ENCODE measurements at places on chromosomes 7 and 10.

DNA sequence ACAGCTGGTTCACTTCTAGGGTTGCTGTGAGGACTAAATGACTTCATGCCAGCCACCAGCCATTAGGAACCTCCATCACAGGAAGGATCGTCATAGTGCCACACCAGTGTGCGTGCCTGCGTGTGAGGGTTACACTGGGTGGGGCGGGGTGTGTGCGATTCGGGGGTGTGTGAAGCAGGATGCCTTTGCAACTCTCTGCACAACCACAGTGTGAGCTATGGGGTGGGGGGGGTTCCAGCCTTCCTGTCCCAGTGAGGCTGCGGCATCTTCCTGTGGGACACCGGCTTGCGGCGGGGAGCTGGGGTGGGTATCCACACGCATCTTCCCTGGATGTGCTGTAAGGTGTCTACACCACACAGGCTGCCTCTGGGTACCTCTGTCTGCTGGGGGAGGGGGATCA is 6.9 kb upstream of the ELFN1 start:
- DNase-seq, result no peak

GRCh38 chr7:92904244-92905131 is 68.1 kb upstream of the CDK6 start:
- DNase-seq, result no peak

- no peak for DNase-seq
Observed at GRCh38 chr10:82981137-82981723, 1106.2 kb downstream of the NRG3 start.

DNA sequence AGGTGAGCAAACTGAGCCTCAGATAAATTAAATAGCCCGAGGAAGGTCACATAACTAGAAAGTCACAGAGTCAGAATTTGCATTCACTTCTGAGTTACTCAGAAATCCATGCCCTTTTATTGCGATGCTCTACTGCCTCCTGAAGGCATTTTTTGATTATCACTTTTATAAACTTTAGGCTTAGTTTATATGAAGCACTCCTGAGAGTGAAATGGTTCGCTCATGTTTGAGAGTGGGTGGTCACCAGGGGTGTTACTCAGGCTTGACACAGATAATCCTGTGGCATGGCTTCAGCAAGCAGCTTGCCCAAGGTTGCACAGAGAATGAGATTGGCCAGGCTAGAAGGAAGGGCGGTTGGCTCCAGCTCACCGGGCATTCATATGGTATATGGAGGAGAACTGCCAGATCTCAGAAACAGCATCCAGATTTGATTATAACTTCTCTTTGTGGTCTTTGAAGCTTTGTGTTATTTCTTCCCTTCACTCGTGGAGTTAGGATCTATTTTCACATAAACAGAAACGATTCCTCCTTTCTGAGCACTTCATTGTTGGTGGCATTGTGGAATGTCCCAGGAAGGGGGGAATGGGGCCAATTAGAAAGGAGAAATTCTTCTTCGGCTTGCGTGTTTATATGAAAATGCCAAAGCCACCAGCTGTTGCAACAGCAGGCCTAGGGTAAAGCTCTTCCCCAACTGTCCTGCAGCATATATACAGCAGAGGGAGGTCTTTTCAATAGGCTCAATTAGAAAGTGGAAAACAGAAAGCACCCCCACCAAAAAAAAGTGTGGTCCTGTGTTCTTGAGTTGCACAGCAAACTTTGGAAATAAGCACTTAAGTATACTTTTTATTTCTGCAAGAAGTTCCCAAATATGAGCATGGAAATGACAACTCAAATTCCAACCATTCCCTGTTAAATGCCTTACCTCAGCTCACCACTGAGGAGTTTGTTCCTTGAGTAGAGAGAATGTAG is 628.8 kb downstream of the SUGCT start:
- no peak for DNase-seq

DNA sequence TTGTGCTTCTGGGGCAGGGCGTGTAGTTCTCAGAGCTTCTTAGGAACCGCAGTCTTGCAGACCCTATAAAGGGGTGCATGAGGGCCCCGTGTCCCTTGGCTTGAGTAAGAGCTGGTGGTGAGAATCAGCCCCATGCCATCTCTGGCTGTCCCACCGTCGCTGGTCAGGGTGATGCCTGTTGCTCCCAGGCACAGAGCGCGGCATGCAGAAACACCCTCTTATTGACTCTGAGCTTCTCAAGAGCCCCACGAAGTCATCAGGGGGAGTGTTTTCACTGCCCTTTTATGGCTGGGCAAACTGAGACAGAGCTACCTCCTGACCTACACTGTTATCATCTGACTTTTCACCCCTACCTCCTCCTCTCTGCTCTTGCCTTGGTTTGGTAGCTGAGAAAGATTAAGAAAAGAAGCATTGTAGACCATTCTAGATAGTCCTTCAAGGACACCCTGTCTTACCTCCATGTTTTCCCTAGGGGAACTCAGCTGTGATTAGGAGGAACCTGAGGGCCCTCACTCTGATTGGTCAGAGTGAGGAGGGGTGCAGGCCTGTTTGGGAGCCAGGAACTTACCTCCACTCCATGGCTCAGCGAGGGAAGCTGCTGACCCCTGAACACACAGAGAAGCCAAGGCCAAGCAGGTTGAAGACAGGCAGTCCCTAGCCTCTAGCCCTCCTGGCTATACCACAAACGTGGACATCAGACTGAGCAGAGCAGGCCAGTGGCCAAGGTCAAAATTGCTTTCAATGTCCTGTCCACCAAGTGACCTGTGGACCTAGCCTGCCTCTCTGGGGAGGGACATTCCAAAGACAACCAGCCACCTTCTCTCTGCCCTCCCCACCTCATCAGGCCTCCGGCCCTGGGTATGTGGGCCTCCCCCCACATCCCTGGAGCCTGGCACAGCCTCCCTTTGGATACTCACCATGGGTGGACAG is 17.6 kb downstream of the UNC5B start:
- DNase-seq, result no peak

DNA sequence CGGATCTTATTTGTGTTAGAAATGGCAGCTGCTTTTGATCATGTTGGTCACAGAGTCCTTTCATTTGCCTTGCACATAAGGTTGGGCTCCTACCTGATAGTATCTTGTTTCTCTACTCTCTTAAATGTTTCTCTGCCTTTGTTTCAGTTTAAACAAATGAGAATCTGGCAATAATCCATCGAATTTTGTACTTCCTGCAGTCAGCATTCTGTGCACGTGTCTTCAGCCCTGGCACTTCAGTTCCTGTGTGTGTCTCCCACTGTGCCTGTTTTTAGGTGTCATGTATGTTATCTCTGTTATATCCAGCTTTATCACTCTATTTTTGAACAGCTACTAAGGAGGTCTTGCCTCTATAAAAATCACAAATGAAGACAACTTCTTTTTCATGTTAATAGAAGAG is 28.4 kb upstream of the PTER start:
- DNase-seq, result no peak

DNA sequence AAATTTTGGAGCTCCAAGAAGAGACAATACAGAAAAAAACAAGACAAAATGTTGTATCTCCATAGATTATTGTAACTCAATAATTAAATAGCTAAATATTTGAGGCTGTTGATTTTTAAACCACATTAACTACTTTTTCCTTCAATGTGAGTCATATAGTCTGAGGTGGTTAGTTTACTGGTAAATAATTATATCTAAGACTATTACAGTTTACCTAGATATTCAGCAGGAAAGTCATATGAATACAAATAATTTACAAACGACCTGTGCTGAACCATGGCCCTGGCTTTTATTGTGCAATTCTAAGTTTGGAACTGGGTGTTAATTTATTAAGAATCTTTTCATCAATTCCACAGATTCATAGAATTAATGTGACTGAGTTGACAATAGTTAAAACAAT is 22.2 kb downstream of the CREB5 start:
- DNase-seq, result no peak

DNA sequence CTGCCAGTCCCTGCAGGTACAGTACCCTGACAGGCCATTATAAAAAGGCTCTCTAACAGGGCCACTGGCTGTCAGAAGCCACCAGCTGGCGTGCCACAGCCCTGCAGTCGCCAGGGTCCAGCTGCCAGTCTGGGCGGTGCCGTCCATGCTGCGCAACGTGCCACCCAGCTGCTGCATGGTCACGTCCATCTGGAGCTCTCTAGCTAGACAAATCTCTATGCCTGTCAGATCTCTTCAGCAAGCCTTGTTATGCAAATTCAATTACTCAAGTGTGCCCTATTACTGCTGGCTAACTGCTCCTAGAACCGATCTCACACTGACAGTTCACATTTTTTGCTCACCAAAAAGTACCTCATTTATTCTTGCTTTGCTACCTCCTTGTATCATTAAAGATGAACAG is 75.9 kb downstream of the HIBADH start:
- no peak for DNase-seq

DNA sequence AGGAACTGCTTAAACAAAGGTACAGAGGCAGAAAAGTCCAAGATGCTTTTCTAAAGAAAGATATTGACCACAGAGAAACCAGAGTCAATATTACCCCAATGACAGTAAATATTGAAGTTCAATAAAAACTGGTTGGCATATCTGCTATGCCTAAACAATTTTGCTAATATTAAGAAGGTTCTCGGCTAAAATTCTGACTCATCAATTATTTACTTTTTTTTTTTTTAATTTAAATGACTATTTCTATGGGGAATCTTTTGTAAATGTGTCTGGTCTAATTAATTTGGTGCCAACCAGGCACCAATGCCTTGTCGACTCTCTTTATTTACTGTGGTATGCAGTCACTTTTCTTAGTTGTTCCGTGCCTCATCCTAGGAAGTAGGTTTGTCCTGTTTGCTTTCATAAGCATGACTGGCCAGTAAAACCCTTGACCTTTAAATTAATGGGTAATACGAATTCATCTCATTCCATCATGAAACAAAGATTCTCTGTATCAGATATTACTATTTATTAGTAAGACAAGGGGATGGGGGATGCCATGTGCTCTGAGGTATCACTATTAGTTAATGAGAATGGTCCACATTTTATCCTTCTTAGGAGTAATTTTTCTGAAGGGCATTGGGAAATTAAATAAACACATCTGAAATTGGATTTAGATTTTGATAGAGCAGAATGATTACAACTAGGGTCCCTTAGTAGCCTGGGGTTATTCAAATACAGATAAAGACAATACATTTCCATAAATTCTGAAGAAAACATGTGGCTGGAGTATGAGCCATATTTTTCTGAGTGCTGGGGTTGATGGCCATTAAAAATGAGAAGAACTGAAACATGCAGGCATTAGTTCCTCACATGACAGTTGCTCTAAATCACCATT is 154.4 kb downstream of the VTI1A start:
- no peak for DNase-seq

DNA sequence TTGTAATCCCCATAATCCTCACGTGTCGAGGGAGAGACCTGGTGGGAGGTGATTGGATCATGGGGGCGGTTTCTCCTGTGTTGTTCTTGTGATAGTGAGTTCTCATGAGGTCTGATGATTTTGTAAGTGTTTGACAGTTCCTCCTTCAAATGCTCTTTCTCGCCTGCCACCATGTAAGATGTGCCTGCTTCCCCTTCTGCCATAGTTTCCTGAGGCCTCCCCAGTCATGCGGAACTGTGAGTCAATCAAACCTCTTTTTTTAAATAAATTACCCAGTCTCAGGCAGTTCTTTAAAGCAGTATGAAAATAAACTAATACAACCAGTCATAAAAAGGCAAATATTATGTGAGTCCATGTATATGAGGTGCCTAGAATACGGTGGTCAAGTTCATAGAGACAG is 87.5 kb downstream of the FRMD4A start:
- DNase-seq, result no peak

DNA sequence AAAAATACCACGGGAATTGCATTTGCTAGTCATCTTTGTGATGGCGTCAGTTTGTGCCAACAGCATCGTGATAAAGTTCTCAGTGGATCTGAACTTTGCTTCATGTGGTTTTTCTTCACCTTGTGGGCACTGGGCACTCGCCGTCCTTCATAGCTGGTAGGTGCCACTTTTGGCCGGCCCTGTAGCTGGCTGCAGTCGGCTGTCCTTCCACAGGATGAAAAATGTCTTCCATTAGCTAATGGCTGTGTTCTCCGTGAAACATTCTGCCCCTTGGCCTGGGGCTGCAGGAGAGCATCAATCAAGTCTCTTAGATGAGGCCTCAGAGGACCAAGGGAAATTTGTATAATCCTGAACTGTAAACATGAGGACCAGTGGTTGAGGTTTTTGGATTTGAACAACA is 145.3 kb downstream of the DYNC1I1 start:
- no peak for DNase-seq

- peak; percentile 58 for DNase-seq
Observed at GRCh38 chr10:64041185-64041988, 520.2 kb downstream of the REEP3 start.

GRCh38 chr10:112143420-112143819 is 40.1 kb downstream of the GPAM start:
- DNase-seq, result no peak

DNA sequence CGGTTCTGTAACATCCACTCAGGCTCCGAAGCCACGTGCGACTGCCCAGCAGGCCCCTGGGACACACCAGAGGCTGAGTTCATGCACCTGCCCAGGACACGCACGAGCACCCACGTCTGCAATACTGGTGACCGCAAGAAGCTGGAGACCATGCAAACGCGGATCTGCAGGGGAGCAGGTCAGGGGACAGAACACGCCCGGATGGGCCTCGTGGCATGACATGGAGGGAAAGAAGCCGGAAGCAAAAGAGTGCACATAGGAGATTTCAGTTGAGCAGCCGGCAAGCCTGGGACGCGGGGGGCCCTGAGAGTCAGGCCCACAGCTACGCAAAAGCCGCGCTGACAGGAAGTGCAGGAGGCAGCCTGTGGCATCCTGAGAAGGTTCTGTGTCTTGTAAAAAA is 73.7 kb downstream of the FOXL3 start:
- DNase-seq, result no peak

DNA sequence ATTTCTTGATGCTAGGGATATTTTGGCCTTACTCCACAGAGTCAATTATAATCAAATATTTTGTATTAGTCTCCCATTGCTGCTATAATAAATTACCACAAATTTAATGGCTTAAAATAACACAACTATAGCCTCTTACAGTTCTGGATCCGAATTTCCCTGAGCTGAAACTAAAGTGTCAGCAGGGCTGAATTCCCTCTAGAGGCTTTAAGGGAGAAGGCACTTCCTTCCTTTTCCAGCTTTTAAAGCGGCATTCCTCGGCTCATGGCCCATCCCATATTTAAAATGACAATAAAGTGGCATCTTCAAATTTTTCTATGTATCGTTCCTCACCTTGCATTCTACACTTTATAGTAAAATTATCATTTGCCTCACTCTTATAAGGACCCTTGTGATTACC is 421.4 kb upstream of the ZWINT start:
- no peak for DNase-seq

- DNase-seq, result no peak
Observed at GRCh38 chr10:47192273-47192672, 107.7 kb upstream of the GDF10 start.

DNA sequence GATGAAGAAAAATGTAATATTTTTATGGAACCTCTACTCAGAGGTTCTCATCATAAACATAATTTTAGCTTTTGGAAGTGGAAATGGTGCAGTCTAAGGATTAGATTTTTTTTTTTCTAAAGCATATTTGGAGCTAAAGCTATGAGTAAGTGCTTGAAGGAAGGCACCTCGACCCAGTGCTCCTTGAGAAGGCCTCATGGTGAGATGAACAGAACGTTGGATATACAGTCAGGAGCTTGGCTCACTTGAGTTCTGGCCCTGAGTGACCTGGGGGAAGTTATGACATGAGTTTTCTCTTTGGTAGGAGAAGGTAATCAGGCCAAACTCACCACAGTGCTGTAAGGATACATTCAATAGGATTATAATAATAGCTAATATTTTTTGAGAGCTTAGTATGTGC is 163.3 kb downstream of the JCAD start:
- DNase-seq, result no peak
